Immature natural killer cell (primary cell): ENCODE measurements at places on chromosomes 4 and X. TPM values are rescaled to one million over a fixed set of nuclear protein-coding genes. Genes with fewer than 3 reads are reported as not detected.

The FAM184B gene
- polyA plus RNA-seq = not detected

The SNX12 gene
- polyA plus RNA-seq = 5.3 TPM

The GABRB1 gene
- polyA plus RNA-seq = not detected

The TLR1 gene
- 24.7 TPM for polyA plus RNA-seq

The TRPC5OS gene
- not detected for polyA plus RNA-seq

The C4orf36 gene
- polyA plus RNA-seq = not detected

The TMPRSS11E gene
- polyA plus RNA-seq = 0.28 TPM

The TEX13C gene
- polyA plus RNA-seq = not detected

The RNF128 gene
- polyA plus RNA-seq = not detected

The NSUN7 gene
- polyA plus RNA-seq = not detected

The EGF gene
- 0.11 TPM for polyA plus RNA-seq

The NDNF gene
- not detected for polyA plus RNA-seq

The SMR3B gene
- not detected for polyA plus RNA-seq

The CSAG3 gene
- polyA plus RNA-seq = not detected

The TSPAN6 gene
- not detected for polyA plus RNA-seq

The SPATA4 gene
- not detected for polyA plus RNA-seq

The ADH1A gene
- polyA plus RNA-seq = not detected

The ADH4 gene
- polyA plus RNA-seq = not detected

The UGT8 gene
- not detected for polyA plus RNA-seq

The NUP62CL gene
- polyA plus RNA-seq = 1.7 TPM

The MAGEB1 gene
- polyA plus RNA-seq = not detected

The CXCL5 gene
- polyA plus RNA-seq = 0.76 TPM

The PPBP gene
- polyA plus RNA-seq = 35.7 TPM

The GPR143 gene
- 0.18 TPM for polyA plus RNA-seq

The CYSLTR1 gene
- polyA plus RNA-seq = 18.5 TPM

The PCDH7 gene
- polyA plus RNA-seq = not detected

The NLGN4X gene
- polyA plus RNA-seq = not detected

The LRCH2 gene
- not detected for polyA plus RNA-seq

The ADAMTS3 gene
- polyA plus RNA-seq = not detected

The HMX1 gene
- not detected for polyA plus RNA-seq

The CYBB gene
- 1.2 TPM for polyA plus RNA-seq
